Hepatic stellate cell (primary cell): ENCODE measurements at places on chromosomes 1 and 21.

GRCh38 chr1:12511516-12512468 is 106.2 kb downstream of the DHRS3 start:
- peak; percentile 19 for DNase-seq

DNA sequence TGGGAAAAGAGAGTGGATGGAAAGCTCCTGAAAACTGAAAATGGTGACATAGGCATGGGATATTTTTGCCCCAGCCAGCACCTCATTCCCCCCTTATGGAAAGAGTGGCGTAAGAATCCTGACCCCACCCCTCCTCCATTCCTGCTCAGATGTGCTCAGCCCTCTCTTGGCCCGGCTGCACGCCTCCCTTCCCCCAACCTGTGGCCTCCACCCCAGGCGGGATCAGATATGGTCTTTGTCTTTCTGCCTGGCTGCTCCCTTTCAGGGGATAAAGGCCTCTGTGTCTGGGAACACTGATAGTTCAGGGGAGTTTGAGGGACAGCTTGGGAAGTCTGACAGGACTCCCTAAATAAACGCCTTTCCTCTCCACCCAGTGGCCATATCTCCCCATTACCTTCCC is 49.8 kb downstream of the KIRREL1 start:
- DNase-seq: no peak

- no peak for DNase-seq
These were observed 19.5 kb upstream of the EXO1 start for GRCh38 chr1:241828463-241829021.

GRCh38 chr1:152917794-152918193 is 9.4 kb downstream of the IVL start:
- no peak for DNase-seq

DNA sequence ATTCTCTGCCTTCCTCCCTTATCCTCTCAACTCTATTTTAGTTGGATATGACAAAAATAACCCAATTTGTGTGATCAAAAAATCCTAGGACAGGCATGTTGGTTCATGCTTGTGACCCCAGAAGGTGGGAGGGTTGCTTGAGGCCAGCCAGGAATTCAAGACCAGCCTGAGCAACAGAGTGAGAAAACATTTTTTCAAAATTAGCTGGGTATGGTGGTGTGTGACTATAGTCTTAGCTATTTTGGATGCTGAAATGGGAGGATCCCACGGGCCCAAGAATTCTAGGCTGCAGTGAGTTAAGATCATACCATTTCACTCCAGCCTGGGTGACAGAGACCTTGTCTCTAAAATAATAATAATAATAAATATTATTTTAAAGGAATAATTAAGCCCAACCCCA is 1383.1 kb upstream of the ADGRL2 start:
- no peak for DNase-seq

GRCh38 chr1:192980856-192981255 is 78.3 kb downstream of the UCHL5 start:
- no peak for DNase-seq

GRCh38 chr1:65027666-65028358 is 61.5 kb upstream of the JAK1 start:
- DNase-seq: no peak

DNA sequence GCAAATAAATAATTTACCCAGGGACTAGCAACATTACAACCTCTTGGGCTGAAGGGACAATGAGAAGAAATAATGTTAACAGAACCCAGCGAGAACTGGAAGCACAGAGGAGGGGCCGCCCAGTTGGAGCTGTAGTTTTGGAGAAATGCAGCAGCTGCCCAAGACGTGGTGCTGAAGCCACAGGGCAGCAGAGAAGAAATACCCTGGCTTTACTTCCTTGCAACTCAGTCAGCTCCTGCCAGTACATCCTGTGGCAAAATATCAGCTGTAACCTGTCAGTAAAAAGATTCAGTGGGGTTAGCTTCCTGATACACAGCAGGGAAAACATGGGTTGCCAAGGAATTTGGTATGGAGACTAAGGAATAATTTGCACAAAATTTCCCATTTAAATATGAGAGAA is 283.6 kb upstream of the USP25 start:
- no peak for DNase-seq

- no peak for DNase-seq
These were observed 852 bp downstream of the FAAH start for GRCh38 chr1:46394872-46395465.

- DNase-seq: no peak
These were observed 128.6 kb downstream of the HUNK start for GRCh38 chr21:32001390-32001789.

DNA sequence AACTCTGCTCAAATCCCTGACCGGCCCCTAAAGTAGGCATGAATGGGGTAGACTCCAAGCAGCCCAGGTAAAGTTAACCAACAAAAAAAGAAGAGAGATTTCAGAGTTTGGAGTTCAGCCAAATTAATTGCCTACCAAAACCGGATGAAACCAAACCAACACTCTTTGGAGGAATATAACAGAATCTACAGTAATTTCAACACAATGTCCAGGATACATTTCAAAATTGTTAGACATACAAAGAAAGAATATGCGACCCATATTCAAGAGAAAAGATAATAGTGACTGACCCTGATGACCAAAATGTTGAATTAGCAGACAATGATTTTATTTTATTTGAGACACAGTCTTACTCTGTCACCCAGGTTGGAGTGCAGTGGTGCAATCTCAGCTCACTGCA is 12.6 kb downstream of the IL22RA1 start:
- DNase-seq: no peak

DNA sequence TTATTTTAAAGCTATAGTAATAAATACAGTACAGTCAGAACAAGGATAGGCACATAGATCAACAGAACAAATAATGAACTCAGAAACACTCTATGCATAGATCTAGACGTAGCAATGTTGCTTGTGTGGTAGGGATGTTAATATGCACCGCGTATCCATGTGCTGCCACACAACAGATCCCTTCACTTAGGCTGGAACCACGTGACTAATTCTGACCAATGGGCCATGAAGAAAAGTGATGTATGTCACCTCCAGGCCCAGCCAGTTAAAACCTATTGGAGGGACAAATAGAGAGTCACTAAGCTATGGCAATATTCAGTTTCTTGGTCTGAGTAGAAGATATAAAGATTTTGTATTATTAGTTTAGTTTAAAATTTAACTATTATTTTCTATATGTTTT is 91.4 kb downstream of the ADAMTS1 start:
- DNase-seq: no peak

DNA sequence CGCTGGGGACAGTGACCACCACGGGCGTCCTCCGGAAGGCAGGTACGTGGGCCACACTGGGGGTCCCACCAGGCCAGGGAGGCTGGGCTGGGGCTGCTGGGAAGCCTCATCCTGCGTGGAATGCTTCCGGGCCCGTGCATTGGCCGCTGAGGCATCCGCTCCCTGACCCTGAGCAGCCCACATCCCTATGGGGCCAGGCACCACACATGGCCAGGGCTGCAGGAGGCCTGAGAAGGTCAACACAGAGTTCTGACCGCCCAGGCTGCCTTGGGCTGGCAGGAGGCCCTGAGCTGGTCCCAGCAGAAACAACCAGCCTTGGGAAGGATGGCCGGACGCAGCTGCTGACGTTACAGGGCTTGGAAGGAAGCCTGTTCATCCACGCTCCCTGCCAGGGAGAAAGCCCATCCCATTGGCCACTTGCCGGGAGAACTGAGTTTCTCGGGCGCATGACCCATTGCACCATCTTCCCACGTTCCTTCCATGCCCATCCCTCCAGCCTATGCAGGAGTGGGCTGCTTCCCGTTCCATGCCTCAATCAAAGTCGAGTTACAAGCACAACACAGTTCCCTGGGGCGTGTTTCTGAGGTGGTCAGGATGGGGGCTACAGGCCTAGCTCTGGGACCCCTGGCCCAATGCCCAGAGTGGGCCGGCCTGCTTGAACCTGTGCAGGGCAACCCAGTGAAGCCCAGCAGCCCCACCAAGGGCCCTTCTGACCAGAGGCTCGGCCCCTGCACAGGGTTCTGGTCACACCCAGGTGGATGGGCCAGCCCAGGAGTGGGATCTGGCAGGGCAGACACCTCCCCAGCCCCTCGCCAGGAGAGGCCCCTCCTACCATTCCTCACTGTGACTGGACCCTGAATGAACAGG is 31.7 kb downstream of the TRIM11 start:
- peak; percentile 80 for DNase-seq

- DNase-seq: no peak
These were observed 208.7 kb downstream of the SIPA1L2 start for GRCh38 chr1:232421143-232421796.

DNA sequence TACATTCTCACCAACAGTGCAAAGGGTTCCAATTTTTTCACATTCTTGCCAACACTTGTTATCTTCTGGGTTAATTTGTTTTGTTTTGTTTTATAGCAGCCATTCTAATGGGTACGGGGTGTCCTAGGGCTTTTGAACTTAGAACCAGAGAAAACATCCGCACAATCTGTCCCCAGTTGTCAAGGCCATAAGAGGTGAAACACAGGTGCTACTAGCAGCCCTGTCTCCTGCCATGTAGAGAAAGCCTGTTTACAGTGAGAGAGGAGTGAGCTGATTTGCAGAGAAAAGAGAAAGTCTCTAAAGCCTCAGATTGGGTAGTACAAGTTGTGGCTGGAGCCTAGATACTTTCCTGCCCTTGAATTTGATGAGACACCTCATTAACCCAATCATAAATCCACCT is 46.4 kb upstream of the BMP8B start:
- no peak for DNase-seq

GRCh38 chr1:162011337-162012012 is 12.2 kb downstream of the OLFML2B start:
- no peak for DNase-seq

GRCh38 chr1:21782349-21782867 is 541 bp downstream of the USP48 start:
- DNase-seq: peak; percentile 24

- no peak for DNase-seq
These were observed 5.7 kb downstream of the TGFB2 start for GRCh38 chr1:218350801-218351266.

DNA sequence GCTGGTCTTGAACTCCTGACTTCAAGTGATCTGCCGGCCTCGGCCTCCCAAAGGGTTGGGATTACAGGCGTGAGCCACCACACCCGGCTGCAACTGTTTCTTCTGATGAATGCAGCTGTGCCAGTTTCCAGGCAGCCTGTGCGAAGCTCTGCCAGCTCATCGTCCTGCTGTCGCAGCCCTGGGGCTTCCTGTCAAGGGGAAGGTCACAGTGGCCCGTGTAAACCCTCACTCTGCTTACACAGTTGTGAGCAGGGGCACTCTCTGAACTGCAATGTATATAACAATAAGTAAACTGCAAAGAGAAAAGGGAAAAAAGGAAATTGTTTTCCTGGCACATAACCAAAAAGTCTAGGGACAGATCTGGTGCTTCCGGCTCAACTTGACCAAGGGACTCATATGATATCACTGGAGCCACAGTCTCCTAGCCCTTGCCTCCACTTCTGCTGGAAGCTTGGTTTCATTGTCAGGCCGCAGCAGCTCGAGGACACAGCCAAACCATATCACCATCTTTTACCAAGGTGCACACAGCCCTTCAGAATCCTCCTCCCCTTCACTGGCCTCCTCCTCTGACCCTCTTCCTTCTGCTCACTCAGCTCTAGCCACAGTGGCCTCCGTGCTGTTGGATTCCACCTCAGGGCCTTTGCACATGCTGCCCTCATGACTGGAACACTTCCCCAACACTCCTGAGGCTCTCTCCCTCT is 22.8 kb upstream of the LBR start:
- no peak for DNase-seq

DNA sequence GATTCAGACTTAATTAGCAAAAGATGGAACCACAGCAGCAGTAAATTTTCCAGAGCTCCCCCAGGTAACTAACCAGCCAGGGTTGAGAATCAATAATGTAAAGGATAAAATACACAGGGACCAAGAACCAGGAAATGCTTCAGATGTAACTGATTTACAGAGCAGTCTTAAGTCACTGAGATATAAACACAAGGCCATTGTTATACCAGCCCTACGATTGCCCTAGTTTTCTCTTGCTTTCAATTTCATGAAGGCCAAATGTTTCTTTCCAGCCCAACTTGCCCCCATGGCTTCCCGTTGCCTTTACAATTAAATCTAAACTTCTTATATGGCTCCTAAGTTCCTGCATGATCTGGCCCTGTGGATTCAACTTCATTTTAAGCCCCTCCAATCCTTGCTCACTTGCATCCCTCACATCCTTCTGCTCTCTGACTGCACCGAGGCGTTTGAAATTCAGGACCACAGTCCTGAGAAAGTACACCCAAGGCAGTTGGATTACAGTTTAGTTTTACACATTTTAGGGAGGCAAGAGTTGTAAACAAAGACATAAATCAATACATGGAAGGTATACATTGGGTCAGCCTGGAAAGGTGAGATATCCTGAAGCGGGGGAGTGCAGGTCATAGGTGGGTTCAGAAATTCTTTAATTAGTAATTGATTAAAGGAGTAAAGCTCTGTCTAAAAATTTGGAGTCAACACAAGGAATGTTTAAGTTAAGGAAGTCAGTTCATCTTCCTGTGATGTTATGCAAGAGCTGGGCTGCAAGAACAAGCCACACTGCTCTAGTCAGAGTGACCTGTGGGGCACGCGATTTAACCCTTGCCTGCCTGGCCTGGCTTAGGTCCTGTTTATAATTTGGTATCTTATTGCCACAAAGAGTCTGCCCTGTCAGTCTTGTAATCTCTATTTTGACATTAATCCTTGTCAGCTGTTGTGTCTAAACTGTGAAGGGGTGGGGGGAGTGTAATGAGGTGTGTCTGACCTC is 69.9 kb upstream of the COG2 start:
- DNase-seq: no peak

- no peak for DNase-seq
These were observed 76.8 kb downstream of the TCP10L start for GRCh38 chr21:32508558-32508957.

DNA sequence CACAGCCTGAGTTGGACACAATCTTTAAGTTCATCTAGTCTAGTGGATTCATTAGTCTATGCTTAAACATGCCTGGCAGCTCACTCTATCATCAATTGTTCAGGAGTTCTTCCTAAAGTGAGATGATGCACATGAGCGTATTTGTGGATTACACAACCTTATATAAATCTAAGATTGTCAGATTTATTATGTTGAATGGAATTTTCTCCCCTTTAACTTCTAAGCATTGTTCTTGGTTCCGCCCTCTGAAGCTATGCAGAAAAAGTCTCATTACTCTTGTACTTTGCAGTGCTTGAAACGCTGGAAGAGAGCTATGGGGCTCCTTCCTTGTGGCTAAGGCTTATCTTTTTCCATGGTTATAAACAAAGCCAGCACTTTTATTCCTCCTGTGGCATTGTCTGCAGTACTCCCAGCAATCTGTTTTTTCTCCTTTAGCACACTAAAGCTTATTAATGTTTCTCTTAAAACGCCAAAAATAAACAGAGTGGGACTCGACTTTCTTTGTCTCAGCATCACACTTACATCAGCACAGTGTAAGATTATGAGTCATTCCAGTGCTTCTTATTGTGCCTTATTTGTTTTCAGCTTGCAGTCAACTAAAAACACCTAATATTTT is 316.8 kb upstream of the CAMK1G start:
- no peak for DNase-seq

GRCh38 chr1:164534863-164535610 is 23.9 kb upstream of the PBX1 start:
- no peak for DNase-seq

- DNase-seq: peak; percentile 53
These were observed 83.3 kb downstream of the LACTBL1 start for GRCh38 chr1:22889213-22889827.

GRCh38 chr1:2519029-2519685 is 7.2 kb downstream of the PANK4 start:
- no peak for DNase-seq
